CD14-positive monocyte (primary cell): ENCODE measurements at places on chromosomes 7 and 10. TPM values are rescaled to one million over a fixed set of nuclear protein-coding genes. Genes with fewer than 3 reads are reported as not detected.

STOX1 gene
- polyA plus RNA-seq: not detected

BMPER gene
- polyA plus RNA-seq: not detected

IMMP2L gene
- polyA plus RNA-seq: 6.4 TPM

RAB18 gene
- 7.6 and 22.1 TPM in 2 replicates for polyA plus RNA-seq

RHBDD2 gene
- 53.1 TPM for polyA plus RNA-seq

TRIL gene
- not detected for polyA plus RNA-seq

CFAP46 gene
- not detected for polyA plus RNA-seq

TRPV5 gene
- polyA plus RNA-seq: not detected in 2 replicates

BICC1 gene
- polyA plus RNA-seq: 0.14 and 0.24 TPM in 2 replicates

PPP1R17 gene
- 2.0 TPM for polyA plus RNA-seq

TFR2 gene
- not detected for polyA plus RNA-seq

KNDC1 gene
- polyA plus RNA-seq: 0.80 and 0.93 TPM in 2 replicates

SCD gene
- polyA plus RNA-seq: 1.0 TPM

CCL24 gene
- polyA plus RNA-seq: not detected

AVPI1 gene
- 2.0 TPM for polyA plus RNA-seq

UCN3 gene
- not detected for polyA plus RNA-seq

OR2A42 gene
- polyA plus RNA-seq: not detected

LBX1 gene
- not detected for polyA plus RNA-seq

SH2B2 gene
- polyA plus RNA-seq: 3.8 TPM

MBL2 gene
- not detected for polyA plus RNA-seq

CPA1 gene
- polyA plus RNA-seq: not detected in 2 replicates

IDE gene
- polyA plus RNA-seq: 3.9 and 10.7 TPM in 2 replicates

MALRD1 gene
- polyA plus RNA-seq: not detected in 2 replicates

SYT15 gene
- polyA plus RNA-seq: 0.23 TPM

GATA3 gene
- polyA plus RNA-seq: not detected

GALNT17 gene
- polyA plus RNA-seq: not detected

CUEDC2 gene
- 58.5 TPM for polyA plus RNA-seq

ADRA2A gene
- polyA plus RNA-seq: not detected

LDB3 gene
- not detected for polyA plus RNA-seq

FZD1 gene
- polyA plus RNA-seq: 3.6 and 6.1 TPM in 2 replicates

FXYD4 gene
- not detected for polyA plus RNA-seq

LSM5 gene
- polyA plus RNA-seq: 81.1 TPM

NPSR1 gene
- not detected in 2 replicates for polyA plus RNA-seq
